AG08396 (cell line): ENCODE measurements at places on chromosomes 16 and 17.

DNA sequence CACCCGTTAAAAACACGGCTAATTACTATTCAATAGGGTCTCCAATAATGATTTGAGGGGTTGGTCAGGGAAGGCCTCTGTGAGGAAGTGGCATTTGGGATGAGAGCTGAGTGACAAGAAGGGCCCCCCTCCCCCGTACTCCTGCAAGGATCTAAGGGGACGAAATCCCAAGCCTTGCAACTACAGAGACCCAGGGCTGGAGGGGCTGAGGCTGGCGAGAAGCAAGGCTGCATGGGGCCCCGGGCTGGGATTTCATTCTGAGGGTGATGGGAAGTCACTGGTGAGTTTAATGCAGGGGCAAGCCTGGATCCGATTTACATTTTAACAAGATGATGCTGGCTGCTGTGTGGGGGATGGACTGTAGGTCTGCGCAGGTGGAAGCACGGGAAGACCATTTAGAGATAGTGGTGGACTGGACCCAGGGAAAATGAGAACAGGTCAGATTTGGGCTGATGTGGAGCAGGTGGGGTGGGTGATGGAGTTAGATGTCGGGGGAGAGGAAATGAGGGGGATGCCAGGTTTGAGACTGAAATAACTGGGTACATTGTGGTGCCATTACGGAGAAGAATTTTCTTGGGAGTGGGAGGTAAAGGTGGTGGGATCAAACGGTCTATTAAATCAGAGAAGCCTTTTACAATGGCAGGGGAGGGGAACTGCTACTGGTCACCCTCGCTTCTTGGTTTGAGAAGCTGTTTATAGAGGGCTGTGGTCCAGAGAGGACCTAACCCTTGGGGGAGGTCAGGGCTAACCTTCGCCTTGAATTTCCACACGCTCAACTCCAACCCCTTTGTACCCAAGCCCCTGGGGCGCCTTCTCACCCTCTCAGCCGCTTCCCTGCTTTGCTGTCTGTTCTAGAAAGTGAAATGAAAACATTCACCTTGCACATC lies 932 bp upstream of the MYBBP1A start:
- DNase-seq = no peak

DNA sequence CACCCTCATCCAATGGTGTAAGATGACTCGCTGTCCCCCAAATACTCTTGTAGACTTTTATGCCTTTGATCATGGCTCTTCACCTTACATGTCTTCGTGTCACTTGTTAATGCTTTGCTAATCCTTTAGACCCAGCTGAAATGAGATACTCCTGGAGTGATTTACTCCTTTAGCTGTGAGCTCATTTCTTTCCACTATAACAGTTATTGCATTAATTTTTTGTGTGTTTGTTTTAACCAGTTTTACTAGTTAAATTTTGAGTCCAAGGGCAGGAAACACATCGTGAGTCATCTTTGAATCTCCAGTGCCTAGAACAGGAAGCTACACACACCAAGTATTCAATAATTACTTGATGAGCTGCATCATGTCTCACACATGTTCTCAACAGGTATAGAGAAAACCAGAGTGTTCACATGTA lies 6.5 kb upstream of the CTCF start:
- peak; percentile 12 for DNase-seq

DNA sequence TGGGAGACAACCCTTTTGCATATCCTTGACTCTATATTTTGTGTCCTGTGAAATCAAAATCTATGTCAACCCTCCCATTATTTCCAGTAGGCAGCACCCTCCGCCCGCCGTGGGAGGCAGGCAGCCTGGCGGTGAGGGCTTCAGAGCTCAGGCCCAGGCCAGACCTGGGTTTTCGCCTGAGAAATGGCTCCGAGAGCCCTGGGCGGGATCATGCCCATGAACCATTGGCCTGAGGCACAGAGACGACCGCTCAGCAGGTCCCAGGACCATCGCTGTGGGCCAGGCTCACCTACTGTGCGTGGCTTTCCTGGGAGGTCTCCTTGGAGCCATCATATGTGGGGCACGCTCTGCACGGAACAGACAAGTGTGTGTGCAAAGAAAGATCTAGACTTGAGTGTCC lies 6.3 kb upstream of the SLC38A8 start:
- DNase-seq = no peak

- DNase-seq = no peak
These were observed 31.2 kb upstream of the AKTIP start for GRCh38 chr16:53534206-53534605.

DNA sequence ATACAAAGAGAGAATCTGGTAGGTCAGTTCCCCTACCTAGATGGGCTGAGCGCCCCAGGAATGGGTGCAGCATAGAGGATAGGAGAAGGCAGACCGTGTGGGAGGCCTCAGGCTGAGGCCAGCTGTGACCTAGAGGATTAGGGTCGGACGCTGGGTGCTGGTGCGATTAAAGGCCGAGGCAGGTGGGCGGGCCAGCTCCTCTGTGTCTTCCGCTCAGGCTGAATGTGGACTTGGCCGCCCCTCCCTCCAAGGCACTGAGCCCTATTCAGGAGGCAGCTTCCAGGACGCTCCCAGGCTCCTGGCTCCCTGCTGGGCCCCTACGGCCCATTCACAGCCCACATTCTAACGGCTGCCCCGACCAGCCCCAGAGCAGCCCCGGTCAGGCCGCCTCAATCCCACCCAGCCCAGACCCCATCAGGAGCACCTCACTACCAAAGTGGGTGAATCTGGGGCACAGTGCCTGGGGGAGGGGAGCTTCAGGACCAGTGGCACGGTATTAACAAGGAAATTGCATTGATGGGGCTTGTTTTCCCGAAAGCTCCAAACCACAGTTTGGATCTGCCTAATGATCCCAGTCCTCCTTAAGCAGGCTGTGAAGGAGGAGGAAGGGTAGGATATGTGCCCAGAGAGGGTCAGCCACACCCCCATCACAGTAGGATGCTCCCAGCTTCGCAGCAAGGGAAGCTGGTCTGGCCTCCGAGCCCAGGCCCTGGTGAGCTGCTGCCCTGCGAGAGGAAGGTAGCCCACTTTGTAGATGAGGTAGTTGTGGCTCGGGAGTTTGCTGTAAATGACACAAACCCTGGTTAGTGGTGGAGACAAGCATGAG lies 14.5 kb downstream of the RHBDL3 start:
- DNase-seq = no peak

DNA sequence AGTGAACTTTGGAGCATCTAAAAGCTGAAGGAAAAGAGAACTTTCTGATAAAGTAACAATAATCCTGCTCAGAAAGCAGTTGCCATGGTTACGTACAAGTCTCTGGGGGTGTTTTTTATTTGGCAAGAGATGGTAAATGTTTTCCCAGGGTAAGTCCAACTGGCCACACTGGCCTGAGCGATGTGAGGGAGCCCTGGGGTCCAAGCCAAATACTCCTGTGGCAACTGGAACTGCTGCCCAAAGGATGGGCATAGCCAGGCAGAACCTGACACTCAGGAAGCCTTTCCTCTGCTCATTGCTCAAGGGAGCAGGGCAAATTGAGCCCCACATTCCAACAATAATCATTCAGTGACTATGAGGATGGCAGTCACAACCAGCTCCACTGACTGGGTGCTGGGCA lies 26.8 kb upstream of the WSCD1 start:
- DNase-seq = no peak

- DNase-seq = no peak
These were observed 61.7 kb upstream of the ZNF469 start for GRCh38 chr16:88320947-88321634.

GRCh38 chr16:5590416-5590815 lies 492.8 kb upstream of the EEF2KMT start:
- DNase-seq = no peak

DNA sequence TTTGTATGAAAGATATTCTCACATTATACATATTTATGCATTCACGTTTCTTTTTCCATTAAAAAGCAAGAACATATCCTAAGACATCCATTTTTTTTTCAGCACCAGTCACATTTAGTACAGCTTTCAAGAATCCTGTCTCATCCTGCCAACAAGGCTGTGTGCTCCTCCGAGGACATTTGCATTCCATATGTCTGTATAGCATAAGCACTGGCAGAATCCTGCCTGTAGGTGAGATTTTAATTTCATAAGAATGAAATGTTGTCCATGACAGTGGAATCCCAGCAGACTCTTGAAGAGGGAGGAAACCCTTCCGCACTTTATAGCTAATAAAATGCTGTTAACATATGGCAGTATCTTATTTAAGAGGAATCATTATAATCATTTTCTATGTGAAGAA lies 2.9 kb upstream of the PMP22 start:
- no peak for DNase-seq

DNA sequence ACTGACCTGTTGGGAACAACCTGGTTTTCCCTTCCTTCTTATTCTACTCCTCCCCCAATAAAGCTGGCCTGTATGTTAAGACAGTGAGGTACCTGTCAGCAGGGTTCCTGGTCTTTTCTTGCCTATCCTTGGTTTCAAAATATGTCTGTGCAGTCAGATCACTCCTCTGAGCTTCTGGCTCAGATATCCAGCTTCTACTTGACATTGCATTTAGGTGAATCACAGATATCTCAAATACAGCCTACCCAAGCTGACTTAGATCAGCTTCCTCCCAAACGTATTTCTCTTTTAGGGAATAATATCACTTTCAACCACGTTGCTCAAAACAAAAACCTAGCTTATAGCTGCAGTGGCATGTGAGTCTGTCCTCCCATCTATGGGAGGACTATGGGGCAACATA lies 48.7 kb downstream of the TEX14 start:
- peak; percentile 54 for DNase-seq

DNA sequence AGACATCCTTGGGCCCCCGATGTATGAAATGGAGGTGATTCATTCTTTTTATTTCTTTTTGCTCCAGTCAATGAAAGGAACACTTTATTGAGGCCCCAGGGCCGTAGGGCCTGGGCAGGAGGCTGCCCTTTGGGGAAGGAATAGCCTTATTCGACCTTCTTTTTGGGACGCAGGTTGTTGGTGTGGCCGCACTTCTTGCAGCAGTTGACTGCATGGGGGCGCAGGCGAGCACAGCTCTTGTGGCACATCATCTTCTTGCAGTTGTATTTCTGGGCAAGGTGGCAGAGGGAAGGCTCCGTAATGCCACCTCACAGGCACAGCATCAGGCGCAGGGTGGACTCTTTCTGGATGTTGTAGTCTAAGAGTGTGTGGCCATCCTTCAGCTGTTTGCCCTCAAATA lies 50.9 kb downstream of the SIAH1 start:
- no peak for DNase-seq

GRCh38 chr16:88578446-88579313 lies 8.5 kb downstream of the ZC3H18 start:
- DNase-seq = no peak

- DNase-seq = no peak
These were observed 30.9 kb upstream of the SNN start for GRCh38 chr16:11637320-11637719.

- DNase-seq = no peak
These were observed at the start of gene RARA for GRCh38 chr17:40309031-40309948. TSS of gene RARA (plus strand) at chr17:40309180. CDS start at chr17:40331219, 22,039 bp downstream.

- DNase-seq = peak; percentile 80
These were observed 15.2 kb downstream of the KRT23 start for GRCh38 chr17:40922239-40922638.

- DNase-seq = no peak
These were observed 11.5 kb upstream of the RIPOR1 start for GRCh38 chr16:67517155-67517445.

DNA sequence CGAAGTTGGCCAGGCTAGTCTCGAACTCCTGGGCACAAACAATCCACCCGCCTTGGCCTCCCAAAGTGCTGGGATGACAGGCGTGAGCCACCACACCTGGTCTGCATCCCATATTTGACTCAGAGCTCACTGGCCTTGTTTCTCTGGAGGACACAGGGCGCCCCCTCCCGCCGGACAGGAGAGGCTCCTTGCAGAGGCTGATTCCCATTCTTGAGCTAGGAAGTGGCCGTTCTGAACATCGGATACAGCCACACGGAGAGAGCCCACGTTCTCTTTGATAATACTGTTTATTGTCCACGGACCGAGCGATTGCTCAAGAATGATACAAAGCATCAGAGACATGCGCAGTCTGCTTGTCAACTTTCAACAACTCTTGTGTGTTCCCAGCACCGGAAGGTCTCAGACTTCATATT lies 12.1 kb upstream of the USP36 start:
- no peak for DNase-seq

DNA sequence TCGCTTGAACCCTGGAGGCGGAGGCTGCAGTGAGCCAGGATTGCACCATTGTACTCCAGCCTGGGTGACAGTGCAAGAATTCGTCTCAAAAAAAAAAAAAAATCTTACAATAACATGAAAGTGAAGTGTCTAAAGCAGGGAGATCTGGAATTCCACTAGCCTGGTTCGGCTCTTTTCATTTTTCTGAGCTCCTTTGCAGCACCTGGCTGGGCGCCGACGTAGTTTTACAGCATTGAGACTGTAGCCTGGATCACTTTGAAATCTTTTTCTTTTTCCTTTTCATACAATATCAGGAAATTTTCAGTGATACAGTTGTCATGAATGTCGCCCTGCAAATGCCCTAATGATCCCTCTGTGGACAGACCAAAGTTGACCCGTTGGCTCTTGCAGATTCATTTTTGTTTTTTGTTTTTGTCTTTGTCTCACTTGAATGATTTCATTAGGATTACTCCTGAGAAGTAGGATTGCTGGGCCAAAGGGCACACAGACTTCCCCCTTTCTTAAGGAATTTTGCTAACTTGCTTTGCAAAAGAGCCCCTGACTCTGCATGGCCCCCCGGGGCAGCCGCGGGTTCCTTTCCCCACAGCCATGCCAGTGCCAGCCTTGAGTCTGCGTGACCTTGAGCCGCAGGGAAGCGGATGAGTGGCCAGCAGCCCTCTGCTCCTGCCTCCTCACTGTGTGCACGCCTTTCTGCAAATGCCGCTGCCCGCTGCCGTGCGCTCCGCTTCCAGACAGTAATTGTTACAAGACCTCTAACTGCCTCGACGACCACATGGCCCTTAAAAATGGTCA lies 28.0 kb downstream of the CRISPLD2 start:
- DNase-seq = no peak

- no peak for DNase-seq
These were observed 11.8 kb downstream of the JPT2 start for GRCh38 chr16:1689853-1690252.

DNA sequence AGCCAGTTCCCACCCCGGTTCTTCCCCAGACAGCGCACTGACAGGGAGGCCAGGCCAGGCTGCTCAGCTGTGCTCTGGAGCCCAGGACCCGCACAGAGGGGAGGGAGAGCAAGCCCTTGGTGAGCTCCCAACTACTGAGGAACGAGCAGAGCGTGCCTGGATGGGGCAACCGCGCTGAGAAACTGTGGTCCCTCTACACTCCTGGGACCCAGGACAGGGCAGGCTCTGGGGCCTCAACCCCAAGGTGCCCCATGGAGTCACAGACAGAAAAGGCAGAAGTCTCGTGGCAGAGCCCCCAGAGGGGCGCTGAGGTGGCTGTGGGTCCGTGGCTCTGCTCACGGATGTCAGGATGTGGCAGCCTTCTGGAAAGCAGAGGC lies 16.3 kb downstream of the SLX4 start:
- no peak for DNase-seq

DNA sequence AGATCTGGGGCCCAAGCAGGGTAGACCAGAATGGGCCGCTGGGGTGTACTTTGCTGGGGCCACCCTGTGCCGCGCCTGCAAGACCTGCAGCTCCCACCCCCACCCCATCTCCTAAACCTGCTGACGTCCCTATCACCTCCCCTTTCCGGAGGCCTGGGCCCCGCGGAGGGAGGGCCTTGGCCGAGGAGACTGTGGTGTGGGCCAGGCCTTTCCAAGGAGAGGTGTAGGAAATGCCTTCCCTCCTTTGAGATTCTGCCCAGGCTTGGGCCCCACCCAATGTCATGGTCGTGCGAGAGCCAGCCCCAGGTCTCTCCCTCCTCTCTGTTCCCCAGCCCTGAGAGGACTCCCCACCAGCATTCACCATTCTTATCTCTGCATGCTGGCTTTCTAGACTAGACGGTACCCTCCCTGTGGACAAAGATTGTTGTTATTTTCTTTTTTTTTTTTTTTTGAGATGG lies 3.9 kb upstream of the WFIKKN2 start:
- no peak for DNase-seq
